ENCODE measurements at places on chromosomes 3 and 15.

DNA sequence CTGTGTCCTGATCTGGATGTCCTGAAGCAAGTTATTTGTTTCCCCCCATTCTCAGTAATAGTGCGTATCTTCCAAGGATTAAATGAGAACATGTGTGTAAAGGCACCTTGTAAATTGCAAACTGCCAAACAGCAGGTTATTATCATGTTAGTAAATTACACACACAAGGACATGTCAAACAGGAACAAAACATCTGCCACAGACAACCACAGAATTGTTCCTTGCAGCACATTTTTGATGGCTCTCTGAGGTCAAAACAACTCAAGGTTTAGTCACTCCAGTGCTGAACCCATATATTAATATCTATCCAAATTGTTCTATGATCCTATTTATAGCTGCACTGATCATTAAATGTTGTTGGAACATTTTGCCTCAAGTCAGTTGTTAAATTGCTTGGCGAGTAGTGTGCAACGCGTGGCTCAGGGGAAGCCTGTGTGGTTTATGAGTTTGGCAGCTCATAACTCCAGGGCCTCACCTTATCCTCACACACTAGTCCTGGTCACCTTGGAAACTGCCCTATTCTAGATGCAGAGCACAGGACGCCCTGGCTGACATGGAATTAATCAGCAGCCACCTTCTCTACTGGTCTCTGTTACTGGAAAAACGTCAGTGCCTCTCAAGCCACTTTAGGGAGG is 46.3 kb upstream of the CDV3 start:
- no peak for DNase-seq

DNA sequence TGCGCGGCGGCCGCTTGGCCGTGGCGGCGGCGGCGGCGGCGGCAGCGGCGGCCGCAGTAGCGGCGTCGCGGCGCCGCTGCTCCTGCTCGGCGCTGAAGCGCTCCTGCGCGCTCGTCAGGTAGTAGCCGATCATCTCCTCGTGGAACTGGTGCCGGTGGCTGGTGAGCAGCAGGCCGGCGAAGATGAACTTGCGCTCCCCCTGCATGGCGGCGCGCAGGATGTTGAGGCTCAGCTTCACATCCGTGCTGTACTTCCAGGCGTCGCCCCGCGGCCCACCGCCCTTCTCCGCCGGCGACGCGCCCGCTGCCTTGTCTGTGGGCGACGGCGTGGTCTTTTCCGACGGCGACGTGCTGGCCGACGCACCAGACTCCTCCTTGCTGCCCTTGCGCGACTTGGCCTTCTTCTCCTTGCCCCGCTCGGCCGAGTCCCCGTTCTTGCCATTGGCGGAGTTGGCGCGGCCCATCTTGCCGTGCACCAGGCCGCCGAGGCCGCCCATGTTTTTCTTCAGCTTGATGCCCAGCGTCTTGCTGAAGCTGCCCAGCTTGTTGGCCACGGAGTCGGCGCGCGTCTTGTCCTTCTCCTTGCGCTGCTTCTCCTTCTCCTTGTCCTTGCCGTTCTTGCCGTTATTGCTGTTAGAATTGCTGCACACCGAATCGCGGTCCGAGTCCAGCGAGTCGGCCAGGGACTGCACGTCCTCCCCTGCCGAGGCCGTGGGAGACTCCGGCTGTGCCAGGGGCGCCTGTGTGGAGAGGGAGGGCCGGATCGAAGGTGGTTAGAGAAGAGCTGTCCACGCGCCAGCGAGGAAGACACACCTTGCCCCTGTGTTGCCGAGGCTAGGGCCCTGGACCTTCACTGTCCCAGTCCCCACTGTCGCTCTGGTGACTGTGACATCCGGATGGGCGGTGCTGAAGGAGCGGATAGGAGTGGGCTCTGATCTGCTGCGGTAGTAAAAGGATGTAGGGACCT is 157.6 kb downstream of the KLF13 start:
- DNase-seq, result no peak

DNA sequence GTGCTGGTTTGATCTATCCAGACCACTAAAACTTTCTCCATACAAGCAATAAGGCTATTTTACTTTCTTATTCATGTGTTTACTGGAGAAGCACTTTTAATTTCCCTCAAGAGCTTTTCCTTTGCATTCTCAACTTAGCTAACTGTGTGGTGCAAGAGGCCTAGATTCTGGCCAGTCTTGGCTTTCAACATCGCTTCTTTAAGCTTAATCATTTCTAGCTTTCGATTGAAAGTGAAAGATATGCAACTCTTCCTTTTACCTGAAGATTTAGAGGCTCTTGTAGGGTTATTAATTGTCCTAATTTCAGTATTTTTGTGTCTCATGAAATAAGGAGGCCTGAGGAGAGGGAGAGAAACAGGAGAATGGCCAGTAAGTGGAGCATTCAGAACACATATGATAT is 234.8 kb upstream of the GADL1 start:
- no peak for DNase-seq

- no peak for DNase-seq
Measured at GRCh38 chr3:64188810-64189560, 36.3 kb downstream of the PRICKLE2 start.

GRCh38 chr3:71725271-71725991 is at the start of gene EIF4E3:
EIF4E3 (minus strand) TSS chr3:71725402; CDS start chr3:71725367, 35 bp downstream.
- DNase-seq, result no peak

DNA sequence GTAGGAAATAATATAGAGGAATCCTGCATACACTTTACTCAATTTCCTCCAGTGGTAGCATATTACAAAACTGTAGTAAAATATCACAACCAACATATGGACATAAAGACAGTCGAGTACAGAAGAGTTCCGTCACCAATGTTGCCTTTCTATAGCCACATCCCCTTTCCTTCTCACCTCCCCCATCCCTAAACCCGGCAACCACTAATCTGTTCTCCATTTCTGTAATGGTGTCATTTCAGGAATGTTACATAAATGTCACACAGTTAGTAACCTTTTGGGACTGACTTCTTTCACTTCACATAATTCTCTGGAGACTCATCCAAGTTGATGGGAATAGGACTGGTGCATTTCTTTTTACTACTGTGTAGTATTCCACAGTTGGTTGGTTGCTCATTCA is 41.4 kb upstream of the ATG7 start:
- DNase-seq, result no peak

- no peak for DNase-seq
Measured at GRCh38 chr3:98272126-98272525, 8.1 kb downstream of the OR5H6 start.

DNA sequence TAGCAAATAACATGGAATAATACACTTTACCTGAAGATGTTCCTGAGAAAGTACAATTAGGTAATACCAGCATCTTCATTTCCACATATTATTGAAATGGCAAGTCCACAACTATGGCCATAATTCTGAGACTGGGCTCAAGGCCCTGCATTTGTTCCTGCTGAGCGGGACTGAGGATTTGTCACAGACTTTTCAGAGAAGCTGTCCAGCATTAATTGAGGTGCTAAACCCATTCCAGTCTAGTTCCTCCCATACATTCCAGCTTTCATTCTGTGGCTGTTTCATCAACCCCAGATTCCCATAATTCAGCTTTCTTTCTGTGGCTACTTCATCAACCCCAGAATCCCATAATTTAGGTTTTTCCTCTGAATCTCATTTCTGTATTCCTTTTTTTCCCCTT is 293.4 kb upstream of the GBE1 start:
- no peak for DNase-seq

- DNase-seq, result no peak
Measured at GRCh38 chr3:111735243-111735758, 123.8 kb upstream of the PHLDB2 start.

DNA sequence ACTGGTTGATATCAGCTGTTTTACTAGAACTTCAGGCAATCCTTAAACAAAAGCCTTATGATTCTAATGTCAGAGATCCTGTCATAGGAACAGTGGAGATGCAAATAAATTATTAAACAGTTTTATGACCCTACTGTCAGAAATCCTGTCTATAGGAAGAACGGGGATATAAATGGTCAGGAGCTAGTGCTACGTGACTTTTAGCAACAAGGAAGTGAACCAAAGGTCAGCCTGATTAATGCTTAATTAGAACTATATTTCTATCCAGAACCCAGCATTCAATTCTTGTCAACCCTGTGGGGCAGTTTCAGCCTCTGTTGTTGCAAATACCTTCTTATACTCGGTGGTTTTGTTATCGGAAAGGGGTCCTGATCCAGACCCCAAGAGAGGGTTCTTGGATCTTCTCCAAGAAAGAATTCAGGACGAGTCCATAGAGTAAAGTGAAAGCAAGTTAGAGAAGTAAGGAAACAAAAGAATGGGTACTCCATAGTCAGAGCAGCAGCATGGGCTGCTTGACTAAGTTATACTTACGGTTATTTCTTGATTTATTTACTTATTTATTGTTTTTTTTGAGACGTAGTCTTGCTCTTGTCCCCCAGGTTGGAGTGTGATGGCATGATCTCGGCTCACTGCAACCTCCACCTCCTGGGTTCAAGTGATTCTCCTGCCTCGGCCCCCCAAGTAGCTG is 59.9 kb upstream of the RNU6-1 start:
- no peak for DNase-seq

DNA sequence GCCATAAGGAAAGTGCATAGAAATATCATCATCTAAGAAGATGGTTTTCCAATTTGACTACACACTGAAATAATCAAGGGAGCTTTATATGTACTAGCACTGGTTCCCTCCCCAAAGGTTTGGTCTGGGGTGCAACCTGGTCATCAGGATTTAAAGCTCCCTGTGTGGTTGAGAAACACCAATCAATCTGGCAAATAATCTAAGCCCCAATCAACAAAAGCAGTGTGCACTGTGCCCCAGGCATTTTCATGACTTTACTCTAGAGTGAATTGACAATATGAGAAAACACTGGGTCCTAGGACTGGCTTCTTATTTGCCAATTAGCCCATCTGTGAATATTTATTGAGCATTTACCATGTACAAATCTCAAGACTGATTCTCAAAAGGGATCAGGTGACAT is 255.1 kb downstream of the MEIS2 start:
- DNase-seq, result no peak

DNA sequence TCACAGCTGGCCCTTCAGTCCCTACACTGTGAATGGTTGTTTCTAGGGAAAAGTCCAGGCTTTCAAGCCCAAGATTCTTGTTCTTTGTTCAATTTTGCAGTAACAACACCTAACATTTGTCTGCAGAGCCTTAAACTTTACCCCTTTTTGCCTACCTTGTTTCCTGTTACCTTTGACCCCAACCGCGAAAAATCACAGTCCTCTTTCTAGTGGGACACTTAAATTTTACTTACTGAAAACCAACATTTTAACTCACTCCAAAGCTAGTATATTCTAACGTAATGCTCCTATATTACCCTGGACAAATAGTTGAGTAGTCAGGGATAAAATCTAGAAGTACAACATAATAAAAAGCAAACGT is 649 bp upstream of the PIK3CB start:
- no peak for DNase-seq

GRCh38 chr3:154224866-154225265 is 99.4 kb downstream of the DHX36 start:
- no peak for DNase-seq

GRCh38 chr3:171453180-171453886 is 6.9 kb downstream of the TNIK start:
- DNase-seq, result no peak

GRCh38 chr3:17489139-17489538 is 253.3 kb downstream of the TBC1D5 start:
- no peak for DNase-seq

DNA sequence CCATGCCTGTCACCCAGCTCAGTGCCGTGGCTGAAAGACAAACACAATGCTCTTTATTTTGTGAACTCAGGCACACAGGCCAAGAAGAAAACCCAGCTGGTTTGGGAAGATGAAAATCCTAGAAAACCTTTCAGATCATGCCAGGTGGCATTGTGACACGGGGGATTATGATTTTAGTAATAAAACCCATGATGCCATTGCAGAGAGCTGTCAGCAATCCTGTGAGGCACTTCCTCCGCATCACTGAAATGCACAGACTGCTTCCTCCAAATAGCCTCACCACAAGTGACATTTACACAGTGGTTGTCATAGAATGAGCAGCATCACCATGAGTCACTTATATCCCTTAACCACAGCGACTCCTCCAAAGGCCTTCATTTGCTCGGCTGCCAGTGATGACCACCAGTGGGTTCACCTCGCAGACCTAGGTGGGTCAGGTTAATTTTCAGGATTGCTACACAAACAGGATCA is 22.7 kb downstream of the ABHD6 start:
- no peak for DNase-seq

DNA sequence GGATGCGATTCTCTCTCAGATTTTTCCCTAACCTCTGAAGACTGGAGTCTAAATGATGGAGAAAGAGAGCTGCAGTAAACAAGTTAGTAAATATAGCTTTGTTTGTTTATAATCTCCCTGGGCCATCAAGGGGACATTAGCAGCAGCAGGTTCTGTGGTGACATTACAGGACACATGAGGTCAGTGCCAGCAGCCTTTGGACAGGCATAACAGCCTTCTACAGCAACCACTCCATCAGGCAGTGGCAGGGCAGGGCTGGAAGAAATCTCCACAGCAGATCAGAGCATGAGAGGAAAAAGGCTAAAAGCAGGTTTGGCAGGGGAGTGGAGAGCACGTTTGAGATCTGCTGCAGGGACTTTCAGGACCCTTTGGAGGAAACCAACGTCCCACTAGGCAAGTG is 127.6 kb upstream of the ACP3 start:
- no peak for DNase-seq

DNA sequence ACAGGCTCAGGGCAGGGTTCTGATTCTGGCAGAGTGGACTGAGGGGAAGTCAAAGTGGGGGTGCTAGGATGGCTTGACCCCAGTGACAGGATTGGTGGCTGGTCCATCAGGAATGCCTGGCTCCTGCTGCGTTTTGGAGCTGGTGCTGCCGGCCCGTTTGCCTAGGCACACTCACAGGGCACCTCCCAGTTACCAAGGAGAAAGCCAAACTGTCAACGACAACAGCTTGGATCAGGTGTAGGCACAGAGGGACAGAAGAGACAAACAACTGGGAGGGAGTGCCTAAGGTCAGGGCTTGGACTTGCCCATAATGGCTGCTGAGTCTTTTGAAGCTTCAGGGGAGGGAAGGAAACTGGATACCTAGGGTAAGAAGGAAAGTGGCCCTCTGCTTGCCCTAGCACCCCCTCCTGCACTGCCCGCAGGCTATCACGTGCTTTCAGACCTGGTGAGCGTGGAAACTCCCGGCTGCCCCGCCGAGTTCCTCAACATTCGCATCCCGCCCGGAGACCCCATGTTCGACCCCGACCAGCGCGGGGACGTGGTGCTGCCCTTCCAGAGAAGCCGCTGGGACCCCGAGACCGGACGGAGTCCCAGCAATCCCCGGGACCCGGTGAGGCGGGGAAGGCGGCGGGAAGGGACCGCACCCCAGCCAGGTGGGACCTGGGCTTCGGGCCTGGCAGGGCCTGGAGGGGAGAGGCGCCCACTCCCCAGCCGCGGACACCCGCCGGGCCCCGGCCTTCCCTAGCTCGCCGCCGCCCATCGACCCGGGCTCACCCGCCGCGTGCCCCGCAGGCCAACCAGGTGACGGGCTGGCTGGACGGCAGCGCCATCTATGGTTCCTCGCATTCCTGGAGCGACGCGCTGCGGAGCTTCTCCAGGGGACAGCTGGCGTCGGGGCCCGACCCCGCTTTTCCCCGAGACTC is 5.1 kb downstream of the DUOX1 start:
- no peak for DNase-seq

- DNase-seq, result no peak
Measured at GRCh38 chr3:97952872-97953271, 19.4 kb downstream of the RIOX2 start.

Measured in tibial artery (tissue), 4 donors.